Anterior cingulate cortex (tissue), 58 donors: ENCODE measurements at places on chromosomes 5 and 9.

DNA sequence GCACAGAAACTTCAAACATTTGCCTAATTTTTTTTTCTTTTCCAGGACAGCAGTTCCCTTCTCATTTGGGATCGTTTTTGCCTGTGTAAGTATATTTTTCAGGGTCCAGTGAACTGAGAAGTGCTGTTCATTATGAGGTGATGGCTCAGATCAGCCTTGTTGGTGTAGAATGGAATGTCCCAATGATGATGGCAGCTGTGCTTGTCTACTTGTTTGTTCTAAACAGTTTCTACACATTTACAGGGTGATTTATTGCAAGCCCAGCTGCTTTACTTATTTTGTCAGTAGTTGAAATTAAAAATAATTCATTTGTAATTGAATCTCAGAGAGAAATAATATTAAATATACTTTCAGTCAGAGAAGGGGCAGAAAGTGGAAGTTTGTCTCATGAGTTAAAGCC, 337.6 kb upstream of the SEMA6A start:
- DNase-seq = no peak

- DNase-seq = no peak
Observed at GRCh38 chr9:81053298-81054025, 635.9 kb downstream of the TLE1 start.

GRCh38 chr9:126851286-126851880, 9.1 kb upstream of the ZBTB34 start:
- DNase-seq = no peak

DNA sequence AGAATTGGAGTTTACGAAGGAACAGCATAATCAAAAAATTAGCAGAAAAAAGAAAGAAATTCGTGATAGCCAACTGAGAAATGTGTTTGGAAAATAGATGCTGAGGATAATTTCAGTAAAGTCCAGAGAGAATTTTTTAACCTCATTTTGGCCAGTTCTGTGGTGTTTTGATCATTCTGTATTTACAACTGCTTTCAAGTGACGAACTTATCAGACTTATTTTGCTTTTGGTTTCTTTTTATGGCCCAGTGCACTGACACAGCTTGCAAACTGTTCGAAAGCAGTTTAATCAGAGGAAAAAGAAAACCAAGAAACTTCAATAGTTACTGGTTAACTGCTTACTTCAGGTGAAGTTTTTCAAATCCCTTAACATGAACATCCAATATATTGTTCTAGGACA, 1.9 kb downstream of the SDHA start:
- DNase-seq = no peak

GRCh38 chr9:95783426-95783975, 92.0 kb upstream of the ERCC6L2 start:
- DNase-seq = no peak

GRCh38 chr9:127011772-127012171, 97.2 kb downstream of the RALGPS1 start:
- DNase-seq = no peak
